SK-N-MC (cell line): ENCODE measurements at places on chromosomes 6 and 20.

DNA sequence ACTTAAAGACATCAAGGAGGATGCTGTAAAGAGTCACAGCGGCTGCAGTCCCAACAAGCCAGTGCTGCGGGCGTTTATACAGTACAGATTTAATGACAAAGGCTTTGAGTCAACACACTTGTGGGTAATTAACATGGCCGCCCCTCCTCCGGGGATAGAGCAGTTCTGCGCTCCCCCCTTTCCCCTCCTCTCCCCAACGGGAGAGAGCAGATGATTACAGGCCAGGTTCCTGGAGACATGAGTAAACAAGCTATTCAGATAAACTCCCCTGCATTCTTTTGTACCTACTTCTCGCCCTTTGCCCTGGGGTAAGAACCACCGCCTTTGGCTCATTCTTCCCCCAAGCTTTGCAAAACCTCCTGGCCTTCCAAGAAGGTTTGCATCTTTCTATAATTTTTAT is 23.6 kb upstream of the FABP7 start:
- DNase-seq, result no peak

DNA sequence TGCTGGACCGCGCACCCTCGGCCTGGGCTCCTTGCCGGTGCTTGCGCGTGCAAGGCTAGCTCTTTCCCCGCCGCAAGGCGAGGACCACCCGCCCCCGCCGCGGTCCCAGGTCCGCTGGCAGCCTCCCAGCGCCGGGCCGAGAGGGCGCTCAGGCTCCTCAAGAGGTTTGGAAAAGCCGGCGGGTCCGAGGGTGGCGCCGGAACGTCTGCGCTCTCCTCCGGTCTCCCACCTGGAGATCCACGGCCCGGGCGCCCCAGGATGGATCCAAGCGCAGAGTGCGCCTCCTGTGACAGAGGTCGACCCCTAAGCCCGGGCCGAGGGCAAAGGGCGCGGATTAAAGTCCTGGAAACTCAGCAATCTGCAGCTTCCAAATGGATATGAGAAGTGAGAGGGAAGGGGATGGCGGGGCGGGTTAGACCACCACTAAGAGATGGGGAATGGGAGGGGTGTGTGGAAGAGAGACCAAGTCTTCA is 575 bp upstream of the MICAL1 start:
- DNase-seq, result no peak

DNA sequence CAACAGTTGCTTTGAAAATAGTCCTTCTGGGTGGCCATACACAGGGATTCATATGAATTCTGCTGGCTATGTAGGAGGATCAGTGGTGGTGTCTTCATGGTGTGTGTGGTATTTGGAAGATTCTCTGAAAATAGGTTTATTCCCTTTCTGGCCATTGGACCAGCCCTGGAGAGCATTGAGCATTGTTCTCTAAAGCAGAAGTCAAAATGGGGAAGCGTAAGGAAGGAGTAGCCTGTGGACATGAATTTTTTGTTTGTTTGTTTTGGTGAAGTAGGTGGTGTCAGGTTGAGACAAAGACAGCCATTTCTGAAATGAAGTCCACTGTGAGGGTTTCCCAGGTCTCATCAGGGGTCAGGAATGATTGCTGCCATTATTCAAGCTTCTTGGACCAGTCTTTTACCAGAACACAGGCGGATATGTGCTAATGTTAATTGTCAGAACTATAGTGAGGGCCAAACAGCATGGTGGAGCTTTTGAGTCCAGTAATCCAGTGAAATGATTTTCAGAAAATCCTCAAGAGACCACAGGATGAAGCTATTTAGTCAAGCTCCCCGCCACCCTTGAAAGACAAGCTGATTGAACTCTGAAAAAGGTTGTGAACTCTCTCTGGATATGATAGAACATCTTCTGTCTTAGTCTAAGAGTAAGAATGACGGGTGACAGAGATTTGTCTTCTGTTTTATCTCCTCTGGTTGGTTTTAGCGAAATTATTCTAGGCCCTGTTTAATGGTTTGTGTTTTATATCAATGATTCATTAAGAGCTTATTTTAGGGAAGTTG is 60.0 kb downstream of the DNAH8 start:
- no peak for DNase-seq

DNA sequence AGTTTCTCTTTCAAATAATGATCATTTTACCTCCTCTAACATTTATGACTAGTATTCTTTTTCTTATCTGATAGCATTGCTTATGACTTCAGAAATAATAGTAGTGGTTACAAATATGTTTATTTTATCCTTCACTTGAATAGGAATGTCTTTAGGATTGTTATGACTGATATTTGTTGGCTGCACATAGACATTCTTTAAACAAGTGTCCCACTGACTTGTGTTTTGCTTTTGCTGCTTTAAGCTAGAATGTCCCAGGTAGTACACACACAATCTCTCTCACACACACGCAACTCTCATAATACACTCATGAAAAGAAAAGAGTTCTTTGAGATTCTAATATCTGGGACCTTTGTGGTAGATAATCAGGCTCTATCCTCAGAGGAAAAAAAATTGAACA is 21.6 kb downstream of the KIAA1586 start:
- DNase-seq, result no peak

- no peak for DNase-seq
Measured at GRCh38 chr6:156977527-156978291, 200.5 kb downstream of the ARID1B start.

DNA sequence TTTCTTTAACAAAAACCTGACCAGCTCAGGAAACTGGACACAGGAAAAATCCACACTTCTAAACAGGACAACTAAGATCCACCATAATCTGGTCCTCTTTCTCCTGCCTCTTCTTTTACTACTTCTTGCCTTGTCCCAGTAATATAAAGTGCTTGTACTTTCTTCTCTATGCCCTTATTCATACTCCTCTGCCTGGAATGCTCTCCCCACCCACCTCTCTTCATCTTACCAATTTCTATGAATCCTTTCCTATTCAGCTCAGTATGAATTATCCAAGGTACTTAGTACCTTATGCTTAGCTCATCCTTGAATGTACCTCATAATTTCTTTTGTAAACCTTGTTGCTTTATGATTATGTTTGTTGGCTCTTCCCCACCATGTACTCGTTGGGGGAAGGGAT is 159.4 kb downstream of the CDK19 start:
- no peak for DNase-seq

- no peak for DNase-seq
Measured at GRCh38 chr6:149078211-149078782, 239.2 kb upstream of the TAB2 start.

GRCh38 chr20:49635866-49636265 is 67.9 kb upstream of the PTGIS start:
- DNase-seq, result no peak

DNA sequence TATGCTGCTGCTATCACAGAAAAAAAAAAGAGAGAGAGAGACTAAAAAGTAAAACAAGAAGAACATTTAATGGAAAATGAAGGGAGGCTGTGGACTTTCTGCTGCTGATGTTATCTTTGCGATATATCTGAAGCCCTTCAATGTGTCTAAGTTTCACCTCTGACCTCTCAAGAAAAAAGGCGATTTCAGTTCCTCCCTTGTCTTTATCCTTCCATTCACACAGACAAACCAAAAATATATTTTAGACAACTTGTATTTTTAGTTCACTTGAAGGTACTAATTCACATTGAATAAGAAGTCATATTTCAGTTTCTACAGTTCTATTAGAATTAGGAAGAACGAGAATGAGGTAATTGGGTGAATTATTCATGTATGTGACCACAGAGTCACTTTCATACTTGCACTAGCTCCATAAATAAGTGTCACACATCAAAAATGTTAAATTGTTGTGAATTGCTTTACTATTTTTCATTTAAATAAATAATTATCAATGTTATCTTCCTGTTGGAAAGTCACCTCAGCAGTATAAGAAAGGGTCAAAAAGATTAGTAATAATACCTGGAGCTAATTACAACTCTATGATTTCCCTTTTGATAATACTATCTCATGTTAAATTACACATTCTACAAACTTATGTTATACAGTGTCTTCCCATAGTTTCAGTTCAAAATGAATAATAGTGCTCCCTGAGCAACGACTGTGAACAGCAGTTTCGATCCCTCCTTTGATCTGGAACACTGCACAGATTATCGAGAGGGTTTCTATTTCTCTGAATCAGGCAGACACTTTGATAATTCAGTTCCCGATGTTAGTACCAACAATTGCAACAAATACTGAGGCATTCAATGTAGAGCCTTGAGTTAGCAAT is 85.2 kb upstream of the PLCB4 start:
- DNase-seq, result no peak

GRCh38 chr20:24806705-24807676 is 142.1 kb upstream of the CST7 start:
- no peak for DNase-seq
